CD4-positive, alpha-beta T cell treated with Interleukin-17A for 4 hours (primary cell): ENCODE measurements at places on chromosomes 3 and 15.

DNA sequence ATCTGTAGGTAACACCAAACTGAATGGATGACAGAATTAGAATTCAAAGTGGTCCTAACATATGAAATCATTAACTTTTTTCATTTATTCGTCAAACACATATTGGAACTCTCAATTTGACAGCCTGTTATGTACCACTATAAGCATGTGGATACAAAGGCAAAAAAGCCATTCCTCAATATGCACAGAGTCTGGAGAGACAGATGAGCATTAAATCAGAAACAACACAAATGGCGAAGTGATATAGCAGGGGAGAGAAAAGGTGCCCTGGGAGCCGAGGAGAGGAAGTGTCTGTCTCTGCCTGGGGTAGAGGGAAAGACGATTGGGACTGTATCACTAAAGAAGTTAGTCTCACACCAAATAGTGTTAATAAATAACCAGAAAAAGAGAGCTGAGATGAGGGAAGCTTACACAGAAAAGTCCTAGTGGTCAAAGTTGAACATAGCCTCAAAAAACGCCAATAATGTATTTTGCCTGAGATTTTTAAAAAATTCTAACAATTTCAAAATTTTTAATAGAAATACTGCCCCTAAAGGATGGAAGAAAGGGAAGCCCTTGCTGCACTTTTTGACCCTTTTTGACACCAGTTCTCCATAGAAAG lies 417.5 kb downstream of the TUSC7 start:
- no peak for DNase-seq

DNA sequence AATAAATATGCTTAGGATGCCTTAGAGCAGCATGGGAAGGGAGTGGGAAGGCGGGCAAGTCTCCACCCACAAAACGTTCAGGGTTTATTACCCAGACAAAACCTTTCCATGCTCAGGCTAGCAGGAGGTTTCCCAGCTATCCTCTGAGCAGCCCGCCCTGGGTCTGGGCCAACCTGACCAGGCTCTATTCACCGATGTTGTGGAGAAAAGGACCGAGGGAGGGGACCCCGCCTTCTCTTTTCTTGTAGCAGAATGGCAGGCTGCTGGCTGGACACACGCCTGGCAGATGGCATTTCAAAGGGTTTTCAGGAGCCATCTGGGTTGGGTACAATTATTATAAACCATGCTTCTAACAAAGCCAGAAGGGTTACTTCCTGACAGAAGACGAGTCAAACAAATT lies 540.9 kb downstream of the MAGI1 start:
- DNase-seq = no peak

- no peak for DNase-seq
Observed at GRCh38 chr3:186616299-186616617, 3.4 kb downstream of the AHSG start.

DNA sequence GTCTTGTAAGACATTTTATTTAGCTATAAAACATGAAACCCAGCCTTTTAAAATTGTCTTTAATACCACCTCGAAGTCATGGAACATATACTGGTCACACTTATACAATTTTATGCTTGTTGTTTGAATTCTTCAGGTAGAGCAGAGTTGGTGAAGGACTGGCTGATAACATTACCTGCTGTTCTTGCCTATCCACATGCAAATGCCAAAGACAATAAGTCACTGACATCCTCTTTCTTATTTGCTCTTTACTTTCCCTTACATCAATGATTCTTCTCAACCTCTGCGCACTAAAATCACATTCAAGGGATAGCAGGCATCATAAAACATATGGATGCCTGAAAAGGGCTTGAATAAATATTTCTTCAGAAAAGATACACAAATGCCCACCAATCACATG lies 392.5 kb upstream of the ATP11B start:
- DNase-seq = no peak

DNA sequence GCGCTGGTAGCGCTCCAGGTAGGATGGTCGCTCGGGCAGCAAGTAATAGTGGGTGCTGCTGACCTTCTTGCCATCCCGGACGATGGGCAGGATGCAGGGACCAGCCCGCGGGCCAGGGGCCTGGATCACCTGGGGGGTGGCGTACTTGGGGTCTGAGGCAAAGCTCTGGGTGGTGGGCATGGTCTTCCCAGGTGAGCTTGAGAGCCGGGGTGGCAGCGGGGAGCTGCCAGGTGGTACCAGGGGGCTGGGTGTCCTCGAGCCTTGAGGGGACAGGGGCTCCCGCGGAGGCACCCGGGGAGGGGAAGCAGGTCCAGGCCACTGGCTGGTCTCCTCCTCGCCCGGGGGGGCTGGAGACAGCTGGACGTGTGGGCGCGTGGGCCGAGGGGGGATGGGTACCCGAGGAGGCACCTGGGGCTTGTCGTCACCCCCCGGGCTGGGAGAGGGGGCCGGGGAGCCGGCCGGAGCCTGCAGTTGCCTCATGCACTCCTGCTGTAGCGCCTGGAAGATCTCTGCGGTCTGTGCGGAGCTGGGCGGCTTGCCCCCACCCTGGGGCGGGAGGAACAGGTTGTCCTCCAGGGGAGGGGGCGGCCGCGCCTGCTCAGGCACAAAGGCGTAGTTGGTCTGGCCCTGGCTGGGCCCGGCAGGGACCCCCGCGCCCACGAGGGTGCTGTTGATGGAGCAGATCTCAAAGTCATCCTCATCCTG lies 40.6 kb downstream of the TNK2 start:
- no peak for DNase-seq

DNA sequence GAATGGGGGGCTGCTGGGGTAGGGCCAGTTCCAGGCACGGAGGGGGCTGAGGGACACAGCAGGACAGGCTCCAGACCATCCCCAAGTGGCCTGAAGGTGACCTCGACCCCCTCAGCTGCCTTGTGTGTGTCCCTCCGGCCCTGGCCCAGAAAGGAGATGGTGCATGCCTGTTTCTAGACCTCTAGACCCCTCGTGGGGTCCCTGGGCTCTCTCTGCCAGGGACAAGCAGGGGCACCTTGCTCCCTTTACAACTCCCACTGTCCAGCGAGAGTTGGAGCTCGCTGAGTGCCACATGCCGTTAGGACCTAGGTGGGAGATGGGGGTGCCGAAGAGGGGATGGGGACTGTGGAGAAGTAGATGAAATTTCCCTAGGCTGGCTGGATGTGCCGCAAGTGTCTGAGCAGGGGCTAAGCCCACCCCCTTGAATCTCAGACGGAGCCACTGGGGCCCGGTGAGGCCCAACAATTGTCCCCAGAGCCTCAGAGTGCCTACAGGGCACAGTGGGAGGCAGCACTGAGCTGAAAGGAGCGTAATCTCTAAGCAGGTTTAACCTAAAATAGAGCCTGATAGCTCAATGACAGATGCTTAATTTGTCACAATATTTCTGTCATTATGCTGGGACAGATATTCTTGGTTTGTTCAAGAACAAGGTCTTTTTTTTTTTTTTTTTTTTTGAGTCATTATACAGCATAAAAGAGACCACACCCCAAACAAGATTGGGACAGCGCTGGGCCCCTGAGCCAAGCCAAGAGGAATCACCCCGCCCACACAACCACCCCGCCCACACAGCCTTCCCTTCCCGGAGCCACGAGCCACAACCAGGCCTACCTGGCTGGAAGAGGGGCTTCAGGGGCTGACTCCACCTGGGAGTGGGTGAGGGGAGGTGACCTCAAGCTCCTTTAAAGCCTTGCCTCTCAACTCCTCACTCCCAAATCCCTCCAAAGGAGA lies 23.6 kb upstream of the KLF13 start:
- peak; percentile 55 for DNase-seq

GRCh38 chr15:100694381-100695021 lies 92.1 kb downstream of the ASB7 start:
- no peak for DNase-seq

DNA sequence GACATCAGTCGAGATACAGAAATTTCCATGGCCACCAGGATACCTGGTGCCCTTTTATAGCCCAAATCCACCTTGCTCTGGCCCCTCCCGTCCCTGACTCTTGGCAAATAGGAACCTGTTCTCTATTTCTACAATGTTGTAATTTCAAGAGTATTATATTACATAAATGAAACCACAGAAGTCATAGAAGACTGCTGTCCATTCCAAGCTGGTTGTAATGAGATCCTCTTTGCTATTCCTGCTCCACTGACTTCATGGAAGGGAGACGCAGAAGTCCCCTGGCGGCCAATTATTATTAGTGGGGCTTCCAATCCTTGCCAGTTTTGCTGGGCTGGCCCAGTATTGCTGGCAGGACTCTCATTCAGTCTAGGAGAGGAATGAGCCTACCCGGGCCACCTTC lies 26.6 kb downstream of the DCP1A start:
- no peak for DNase-seq

DNA sequence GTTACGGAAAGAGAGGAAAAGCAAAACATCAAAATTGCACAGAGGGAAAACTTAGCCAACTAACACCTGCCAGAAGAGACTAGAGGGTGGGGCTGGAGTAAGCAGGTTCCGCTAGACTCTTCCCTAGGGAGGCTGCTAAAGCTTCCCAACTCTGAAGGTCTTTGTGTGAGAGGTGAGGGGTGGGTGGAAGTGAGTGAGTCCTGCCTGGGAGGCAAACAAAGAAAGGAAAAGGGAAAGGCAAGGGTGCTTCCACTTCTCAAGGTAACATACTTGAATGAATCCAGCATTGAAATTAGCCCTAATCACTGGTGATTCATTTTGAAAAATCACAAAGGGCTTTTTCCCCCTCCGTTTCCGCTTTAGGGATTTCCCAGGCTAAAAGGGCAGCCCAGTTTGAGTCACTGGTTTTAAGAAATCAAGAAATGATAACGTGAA lies 220.5 kb upstream of the ADAMTS9 start:
- DNase-seq = no peak

GRCh38 chr3:194443901-194444300 lies 42.9 kb downstream of the ATP13A3 start:
- DNase-seq = no peak

DNA sequence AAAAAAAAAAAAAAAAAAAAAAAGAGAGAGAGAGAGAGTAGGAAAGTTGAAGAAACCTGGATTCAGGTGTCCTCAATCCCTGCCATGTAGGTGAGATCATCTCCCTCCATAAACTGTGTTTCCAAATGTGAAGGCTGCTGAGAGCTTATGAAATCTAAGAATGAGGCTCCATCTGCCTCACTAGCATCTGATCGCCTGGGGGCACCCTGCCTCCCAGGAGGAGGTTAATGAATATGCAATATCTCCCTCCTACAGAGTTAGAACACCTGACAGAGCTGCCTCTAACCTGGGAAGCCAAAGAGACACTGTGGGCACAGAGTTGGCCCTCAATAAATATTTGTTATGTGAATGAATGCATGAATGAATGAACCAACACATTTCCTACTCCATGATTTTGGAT lies 23.8 kb upstream of the ZNF148 start:
- no peak for DNase-seq

GRCh38 chr3:172023915-172024314 lies 15.5 kb upstream of the FNDC3B start:
- no peak for DNase-seq

GRCh38 chr15:43881944-43882343 lies 55.1 kb downstream of the WDR76 start:
- no peak for DNase-seq

DNA sequence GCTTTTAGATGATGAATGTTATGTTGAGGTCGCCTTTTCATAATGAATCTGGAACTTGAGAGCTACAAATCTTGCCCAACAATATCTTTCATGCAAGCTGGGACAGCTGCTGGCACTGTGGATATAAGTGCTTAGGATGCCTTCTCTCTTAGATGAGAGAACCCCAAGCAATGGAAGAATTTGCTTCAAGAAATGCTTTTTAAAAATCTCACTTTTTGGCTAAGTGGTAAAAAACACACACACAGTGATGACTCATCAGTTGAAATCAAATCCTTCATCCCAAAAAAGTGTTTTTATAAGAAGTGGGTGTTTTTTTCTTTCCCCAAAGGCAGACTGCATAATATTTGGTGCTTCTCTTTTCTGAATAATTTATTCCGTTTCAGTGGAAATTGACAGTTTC lies 38.4 kb upstream of the GALNT15 start:
- no peak for DNase-seq

- DNase-seq = no peak
Observed at GRCh38 chr3:71710906-71711494, 14.2 kb downstream of the EIF4E3 start.

DNA sequence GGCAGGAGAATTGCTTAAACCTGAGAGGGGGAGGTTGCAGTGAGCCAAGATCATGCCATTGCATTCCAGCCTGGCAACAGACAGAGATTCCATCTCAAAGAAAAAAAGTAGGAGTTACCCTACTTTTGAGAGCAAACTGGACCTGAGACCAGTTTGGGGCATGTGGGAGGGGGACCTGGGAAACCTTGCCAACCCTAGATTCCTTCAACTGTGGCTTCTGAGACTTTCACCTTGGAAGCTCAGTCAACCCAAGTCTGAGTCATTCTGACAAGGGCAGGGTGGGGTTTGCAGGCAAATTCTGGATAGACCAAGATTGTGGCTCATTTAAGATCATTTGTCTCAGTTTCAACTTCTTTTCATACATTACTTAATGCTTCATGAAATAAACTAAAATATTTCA lies 23.8 kb upstream of the SIAH2 start:
- DNase-seq = no peak

DNA sequence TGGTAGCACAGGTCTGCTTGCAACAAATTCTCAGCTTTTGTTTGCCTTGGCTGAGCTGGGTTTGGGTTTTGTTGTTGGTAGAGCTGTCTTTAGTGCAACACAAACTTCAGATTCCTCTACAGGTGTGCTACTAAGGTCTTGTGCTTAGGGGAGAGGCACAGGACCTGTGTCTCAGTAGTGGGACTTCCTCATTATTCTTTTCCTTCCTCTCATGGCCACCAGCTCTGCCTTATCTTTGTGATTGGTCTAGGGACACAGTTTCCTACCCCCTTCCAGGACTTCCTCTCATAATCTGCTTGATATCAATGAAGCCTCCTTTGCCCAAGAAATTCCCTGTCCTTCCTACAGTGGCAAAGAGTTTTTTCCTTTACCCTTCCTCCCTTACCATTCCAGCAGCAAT lies 24.9 kb upstream of the DNAAF4 start:
- DNase-seq = no peak

GRCh38 chr3:185859294-185859972 lies 34.6 kb upstream of the IGF2BP2 start:
- no peak for DNase-seq

DNA sequence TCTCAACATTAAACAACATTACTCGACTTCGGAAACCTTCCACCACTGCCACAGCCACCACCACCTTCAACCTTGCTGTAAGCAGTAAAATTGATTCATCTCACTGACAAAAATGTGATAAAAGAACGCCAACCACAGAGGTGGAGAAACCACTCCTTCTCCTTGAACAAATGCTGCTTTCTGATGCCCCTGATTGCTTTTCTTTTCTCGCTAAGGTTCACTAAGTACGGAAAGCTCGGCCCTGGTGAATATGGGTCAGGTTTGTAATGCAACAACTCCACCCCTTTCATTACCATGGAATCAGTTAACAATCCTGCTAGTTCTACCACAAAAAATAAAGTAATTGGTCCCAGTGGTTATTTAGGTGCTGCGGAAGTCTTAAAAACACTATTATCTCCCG lies 44.9 kb downstream of the MEIS2 start:
- DNase-seq = no peak

GRCh38 chr3:193805448-193805847 lies 212.4 kb downstream of the OPA1 start:
- DNase-seq = no peak

- DNase-seq = peak; percentile 21
Observed at GRCh38 chr3:177679568-177680471, 482.5 kb upstream of the TBL1XR1 start.
